ELR (cell line): ENCODE measurements at places on chromosomes 2 and 18.

- DNase-seq = no peak
Measured at GRCh38 chr18:25815659-25816058, 274.8 kb downstream of the SS18 start.

GRCh38 chr2:196277002-196277401 is 105.6 kb upstream of the STK17B start:
- DNase-seq = peak; percentile 73

DNA sequence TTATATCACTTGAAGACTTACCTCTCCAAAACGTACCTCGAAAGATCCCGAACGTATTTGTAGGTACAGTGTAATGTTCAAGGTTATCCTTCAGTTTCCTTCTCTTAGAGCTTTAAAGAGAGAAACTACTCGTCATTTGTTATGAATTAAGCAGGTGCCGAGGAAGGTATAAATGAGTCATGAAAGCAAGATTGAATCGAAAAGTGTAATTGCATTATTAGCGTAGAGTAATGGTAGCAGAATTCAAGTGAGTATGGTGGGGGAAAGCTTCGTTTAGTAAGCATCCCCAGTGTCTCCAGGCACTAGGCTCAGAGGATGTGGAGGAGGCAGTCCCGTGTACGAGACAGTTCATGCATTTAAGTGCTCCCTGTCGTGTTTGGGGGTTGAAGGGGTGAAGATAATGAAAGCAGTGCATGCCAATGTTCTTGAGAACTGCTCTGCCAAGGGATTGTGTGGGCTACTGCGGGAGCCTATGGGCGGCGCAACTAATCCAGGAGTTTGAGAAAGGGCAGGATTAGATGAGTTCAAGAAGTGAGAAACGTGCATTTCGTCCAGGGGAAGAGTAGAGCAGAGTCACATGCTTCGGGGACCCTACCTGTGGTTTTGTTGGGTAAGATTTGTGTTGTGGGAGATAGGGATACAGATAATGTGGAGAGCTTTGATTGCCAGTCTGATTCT is 858 bp downstream of the POLR1B start:
- peak; percentile 52 for DNase-seq

GRCh38 chr2:101831351-101831865 is 133.9 kb downstream of the MAP4K4 start:
- peak; percentile 83 for DNase-seq

DNA sequence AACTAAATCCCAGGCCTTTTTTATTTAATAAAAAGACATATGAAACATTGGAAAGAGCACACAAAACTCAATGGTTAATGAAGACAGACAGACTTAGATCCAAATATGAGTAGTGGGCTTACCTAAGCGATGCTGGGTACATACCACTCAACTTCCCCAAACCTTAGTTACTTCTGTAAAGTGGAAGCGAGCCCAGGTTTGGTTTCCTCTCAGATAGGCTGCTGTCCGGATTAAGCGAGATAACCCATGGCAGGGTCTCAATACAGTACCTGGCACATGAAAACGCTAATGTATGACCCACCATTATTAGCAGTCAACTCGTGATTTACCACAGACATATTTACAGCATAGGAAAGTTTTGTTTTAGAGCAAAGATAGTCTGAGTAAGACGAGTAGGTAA is 21.6 kb downstream of the MBOAT2 start:
- no peak for DNase-seq

DNA sequence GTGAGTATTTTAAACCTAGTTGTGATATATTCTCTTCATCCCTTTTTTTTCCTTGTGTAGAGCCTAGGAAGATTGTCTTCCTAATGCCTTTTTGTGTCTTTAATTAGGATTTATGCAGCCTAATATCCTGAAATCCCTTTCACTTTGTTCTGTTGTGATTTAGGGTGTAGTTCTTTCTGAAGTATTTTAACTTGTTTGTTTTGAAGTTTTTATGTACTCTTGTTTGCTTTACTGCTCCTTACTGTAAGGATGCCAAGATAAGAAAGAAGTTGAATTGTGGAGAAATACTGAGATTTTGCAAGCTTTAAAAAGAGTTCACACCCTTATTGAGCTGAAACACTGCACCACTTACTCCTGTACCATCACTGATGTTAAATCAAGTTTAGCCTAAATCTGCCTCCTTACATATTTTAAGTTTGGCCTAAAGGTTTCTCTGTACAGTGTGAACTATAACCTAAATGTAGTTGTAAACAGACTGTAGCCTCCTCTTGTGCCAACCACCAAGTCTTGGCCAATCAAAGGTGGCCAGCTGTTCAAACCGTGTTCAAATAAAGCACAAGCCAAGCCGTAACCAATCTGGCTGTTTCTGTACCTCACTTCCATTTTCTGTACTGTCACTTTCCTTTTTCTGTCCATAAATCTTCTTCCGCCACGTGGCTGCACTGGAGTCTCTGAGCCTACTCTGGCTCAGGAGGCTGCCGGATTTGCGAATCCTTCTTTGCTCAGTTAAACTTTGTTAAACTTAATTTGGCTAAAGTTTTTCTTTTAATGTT is 17.7 kb upstream of the ACOXL start:
- no peak for DNase-seq

DNA sequence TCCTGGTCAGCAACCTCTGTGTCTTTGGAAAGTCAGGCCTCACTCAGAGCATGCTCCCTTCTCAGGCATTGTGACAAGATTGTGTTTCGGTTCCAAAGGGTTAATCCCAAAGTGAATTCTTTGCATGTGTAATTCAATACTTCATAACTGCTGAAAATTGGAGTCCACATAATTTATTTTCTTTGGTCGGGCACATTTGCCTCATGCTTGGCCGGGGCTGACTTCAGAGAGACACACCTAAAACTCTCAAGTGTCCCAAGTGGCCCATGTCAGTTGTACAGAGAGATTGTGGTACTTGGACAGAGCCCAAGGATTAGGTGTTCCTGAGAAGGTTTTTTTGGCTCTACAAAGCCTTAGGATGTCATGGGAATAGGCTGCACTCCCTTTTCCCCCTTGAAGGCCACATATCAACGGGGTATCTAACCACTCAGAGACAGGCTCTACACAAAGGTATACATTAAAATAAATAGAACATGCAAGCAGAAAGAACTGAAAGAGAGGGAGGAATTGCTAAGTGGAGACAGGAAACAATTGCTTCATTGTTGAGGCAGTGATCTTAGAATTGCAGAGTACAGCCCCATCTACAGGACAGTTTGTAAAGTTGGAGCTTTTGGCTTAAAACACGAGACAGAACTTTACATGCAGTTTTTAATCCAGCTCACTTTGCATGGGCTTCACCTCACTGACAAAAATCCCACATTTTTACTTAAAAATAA is 1232.3 kb upstream of the ZEB2 start:
- DNase-seq = peak; percentile 81

- DNase-seq = no peak
Measured at GRCh38 chr2:54021702-54022101, 50.9 kb upstream of the PSME4 start.

GRCh38 chr2:215461836-215462532 is 26.1 kb upstream of the FN1 start:
- peak; percentile 82 for DNase-seq

DNA sequence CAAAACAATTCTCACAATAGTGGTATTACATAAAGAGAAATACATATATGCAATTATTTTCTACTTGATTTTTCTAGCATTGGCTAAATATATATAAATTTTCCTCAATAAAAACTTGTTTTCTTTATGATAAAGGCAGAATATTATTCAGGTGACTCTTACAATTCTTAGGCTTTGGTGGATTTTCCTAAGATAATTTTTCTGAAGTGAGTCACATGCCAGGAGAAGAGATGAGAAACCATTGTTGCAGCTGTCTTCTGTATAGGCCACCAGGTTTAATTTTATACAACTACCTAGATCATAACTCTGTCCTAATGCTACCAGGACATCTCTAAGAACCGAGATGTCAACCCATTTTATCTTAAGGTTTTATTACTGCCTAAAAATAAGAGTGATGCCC is 552.4 kb upstream of the CDH2 start:
- peak; percentile 80 for DNase-seq

DNA sequence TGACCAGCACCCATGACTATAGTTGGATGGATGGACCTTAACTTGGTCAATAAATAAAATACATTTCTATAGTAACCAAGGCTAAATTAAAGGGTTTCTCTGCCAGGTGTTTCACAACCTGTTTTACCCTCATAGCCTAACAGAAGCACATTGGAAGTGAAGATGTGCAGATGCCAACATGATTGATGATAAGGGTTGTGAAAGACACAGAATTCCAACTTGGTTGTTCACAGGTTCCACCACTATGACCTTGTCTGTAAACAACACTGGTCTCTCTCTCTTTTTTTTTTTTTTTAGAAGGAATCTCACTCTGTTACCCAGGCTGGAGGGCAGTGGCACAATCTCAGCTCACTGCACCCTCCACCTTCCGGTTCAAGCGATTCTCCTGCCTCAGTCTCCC is 37.5 kb upstream of the PTH2R start:
- DNase-seq = no peak

- DNase-seq = no peak
Measured at GRCh38 chr2:43475137-43475846, 120.5 kb downstream of the THADA start.

DNA sequence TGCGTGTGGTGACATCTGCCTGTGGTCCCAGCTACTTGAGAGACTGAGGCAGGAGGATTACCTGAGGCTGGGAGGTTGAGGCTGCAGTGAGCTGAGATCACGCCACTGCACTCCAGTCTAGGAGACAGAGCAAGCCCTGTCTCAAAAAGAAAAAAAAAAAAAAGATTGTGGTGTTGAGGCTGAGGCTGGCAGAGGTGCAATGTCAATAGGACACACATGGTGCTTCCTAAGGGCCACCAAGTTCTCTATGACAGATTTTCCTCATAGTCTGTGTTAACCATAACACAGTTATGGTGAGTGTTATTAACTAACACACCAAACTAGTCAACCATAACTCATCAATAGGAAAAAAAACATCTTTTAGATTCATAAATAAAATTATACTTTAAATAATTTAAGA is 494.4 kb downstream of the TMX3 start:
- DNase-seq = no peak

DNA sequence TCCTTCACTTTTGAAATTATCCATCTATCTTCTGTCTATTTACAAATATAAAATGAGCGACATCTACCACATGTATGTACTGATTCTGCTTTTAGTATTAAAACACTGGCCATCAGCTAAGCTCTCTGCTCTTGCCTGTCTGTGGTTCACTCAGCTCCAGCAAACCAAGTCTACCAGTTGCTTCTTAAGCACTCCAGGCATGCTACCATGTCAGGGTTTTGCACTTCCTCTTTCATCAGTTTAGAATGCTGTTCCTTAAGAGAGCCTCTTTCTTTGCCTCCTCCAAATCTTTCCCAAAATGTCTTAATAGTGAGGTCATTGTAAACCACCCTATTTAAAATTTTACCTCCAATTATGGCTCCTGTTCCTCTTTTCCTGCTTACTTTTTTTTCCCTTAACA is 59.5 kb downstream of the SCN3A start:
- DNase-seq = no peak

- no peak for DNase-seq
Measured at GRCh38 chr2:223654384-223654915, 52.3 kb upstream of the SCG2 start.

- DNase-seq = no peak
Measured at GRCh38 chr2:140185076-140185475, 1404.9 kb upstream of the NXPH2 start.

- DNase-seq = no peak
Measured at GRCh38 chr2:99597616-99598015, 107.8 kb upstream of the REV1 start.

GRCh38 chr2:132252894-132253264 is 91.1 kb upstream of the ANKRD30BL start:
- no peak for DNase-seq

GRCh38 chr2:42072349-42073118 is 24.7 kb downstream of the PKDCC start:
- no peak for DNase-seq
